Muscle of leg (tissue), 16 donors: ENCODE measurements at places on chromosomes 11 and 22.

GRCh38 chr22:26845021-26845743 lies 187.8 kb downstream of the MIAT start:
- H3K4me1 ChIP-seq: peaks cover 10% of the 10 kb centered on the region
- H3K4me3 ChIP-seq: no peak overlapping the region
- H3K27ac ChIP-seq: no peak overlapping the region

DNA sequence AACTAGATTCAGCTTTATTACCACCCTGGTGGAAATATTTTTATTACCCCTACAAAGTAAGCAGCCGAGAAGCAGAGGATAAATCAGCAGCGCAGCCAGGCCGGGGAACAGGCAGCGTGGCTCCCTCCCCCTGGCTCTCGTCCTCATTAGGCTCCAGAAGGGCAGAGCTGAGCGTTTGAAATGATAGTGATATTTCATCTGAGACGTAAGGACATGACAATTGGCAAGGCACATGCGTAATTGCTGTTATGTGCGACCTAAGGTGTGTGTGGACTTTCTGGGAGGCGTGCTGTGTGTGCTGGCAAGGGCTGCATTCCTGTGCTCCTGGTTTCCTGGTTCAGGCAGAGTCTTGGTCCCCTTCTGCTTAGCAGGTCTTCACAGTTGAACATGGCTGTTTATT lies 247.8 kb downstream of the TBC1D22A start:
- H3K27me3 ChIP-seq: no peaks in the 10 kb centered on the region
- H3K36me3 ChIP-seq: peaks cover 4% of the 10 kb centered on the region
- peaks cover 2% of the 10 kb centered on the region for H3K4me1 ChIP-seq
- no peak overlapping the region for H3K27ac ChIP-seq
- no peak for DNase-seq
- no peak overlapping the region for H3K4me3 ChIP-seq

GRCh38 chr22:35460688-35461087 lies 60.7 kb downstream of the MCM5 start:
- DNase-seq: no peak
- H3K4me3 ChIP-seq: no peak overlapping the region
- H3K27ac ChIP-seq: no peak overlapping the region
- no peaks in the 10 kb centered on the region for H3K27me3 ChIP-seq
- H3K4me1 ChIP-seq: no peaks in the 10 kb centered on the region

DNA sequence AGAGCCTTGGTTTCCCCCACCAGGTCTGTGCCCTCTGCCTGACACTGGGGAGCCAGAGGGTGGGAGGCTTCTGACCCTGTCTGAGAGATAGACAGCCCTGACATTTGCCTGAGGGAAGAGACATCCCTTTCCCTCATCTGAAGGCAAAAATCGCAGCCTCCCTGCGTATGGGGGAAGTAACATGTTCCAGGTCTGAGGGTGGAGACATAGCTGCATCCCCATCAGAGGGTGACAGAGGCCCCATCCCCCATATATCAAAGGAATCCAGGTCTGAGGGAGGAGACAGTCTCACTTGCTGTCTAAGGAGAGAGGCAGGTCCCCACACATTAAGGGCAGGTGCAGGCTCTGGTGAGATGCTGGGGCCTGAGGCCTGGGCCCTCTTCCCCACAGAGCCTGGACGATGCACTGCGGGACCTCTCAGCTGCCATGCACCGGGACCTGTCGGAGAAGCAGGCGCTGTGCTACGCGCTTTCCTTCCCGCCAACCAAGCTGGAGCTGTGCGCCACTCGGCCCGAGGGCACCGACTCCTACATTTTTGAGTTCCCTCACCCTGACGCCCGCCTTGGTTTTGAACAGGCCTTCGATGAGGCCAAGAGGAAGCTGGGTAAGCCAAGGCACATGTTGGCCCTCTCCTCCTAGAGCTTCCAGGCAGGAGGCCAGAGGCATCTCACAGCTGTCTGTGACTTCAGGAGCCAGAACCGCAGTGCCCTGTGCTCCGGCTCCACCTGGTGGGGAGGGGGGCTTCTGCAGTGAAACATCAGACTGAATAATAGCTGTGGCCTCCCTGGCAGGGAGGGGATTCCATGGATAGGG lies 16.1 kb upstream of the RELT start:
- DNase-seq: peak; percentile 66
- peak overlapping the region; percentile 13 for H3K27ac ChIP-seq
- no peak overlapping the region for H3K4me3 ChIP-seq
- H3K27me3 ChIP-seq: no peaks in the 10 kb centered on the region
- H3K36me3 ChIP-seq: peaks cover 89% of the 10 kb centered on the region

GRCh38 chr11:45209891-45210699 lies 63.7 kb downstream of the PRDM11 start:
- no peaks in the 10 kb centered on the region for H3K27me3 ChIP-seq
- peak overlapping the region; percentile 3 for H3K4me3 ChIP-seq
- DNase-seq: peak; percentile 99
- peaks cover 56% of the 10 kb centered on the region for H3K36me3 ChIP-seq
- H3K4me1 ChIP-seq: peaks cover 57% of the 10 kb centered on the region

DNA sequence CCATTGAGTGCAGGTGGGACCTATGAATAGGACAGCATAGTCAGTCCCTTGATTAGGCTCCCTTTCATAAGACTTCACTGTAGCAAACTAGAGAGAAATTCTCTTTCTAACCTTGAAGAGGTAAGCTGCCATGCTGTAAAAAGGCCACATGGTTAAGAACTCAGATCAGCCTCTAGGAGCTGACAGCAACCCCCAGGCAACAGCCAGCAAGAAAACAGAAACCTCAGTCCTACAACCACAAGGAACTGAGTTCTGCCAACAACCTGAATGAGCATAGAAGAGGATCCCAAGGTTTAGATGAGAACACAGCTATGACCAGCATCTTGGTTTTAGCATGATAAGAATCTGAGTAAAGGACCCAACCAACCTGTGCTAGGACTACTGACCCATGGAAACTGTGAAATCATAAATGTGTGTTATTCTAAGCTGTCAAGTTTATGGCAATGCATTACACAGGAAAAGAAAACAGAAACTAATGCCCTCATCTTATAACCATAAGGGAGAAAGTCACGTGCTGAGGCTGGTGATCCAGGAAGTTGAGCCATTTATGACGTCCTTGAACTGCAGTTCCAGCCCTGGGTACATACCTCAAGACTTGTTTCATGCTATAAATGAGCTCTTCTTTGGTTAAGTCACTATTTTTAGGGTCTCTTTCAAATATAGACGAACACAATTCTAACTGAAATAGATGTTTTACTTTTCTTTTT lies 43.3 kb downstream of the RAB38 start:
- H3K27me3 ChIP-seq: no peaks in the 10 kb centered on the region
- H3K36me3 ChIP-seq: no peaks in the 10 kb centered on the region
- H3K4me1 ChIP-seq: no peaks in the 10 kb centered on the region

- H3K27me3 ChIP-seq: no peaks in the 10 kb centered on the region
- H3K4me1 ChIP-seq: no peaks in the 10 kb centered on the region
- peak; percentile 29 for DNase-seq
- H3K27ac ChIP-seq: no peak overlapping the region
- H3K4me3 ChIP-seq: no peak overlapping the region
- no peaks in the 10 kb centered on the region for H3K36me3 ChIP-seq
Observed at GRCh38 chr11:83410605-83411565, 124.7 kb upstream of the CCDC90B start.

- H3K27me3 ChIP-seq: no peaks in the 10 kb centered on the region
- H3K27ac ChIP-seq: no peak overlapping the region
- DNase-seq: peak; percentile 46
- H3K36me3 ChIP-seq: no peaks in the 10 kb centered on the region
- peaks cover 7% of the 10 kb centered on the region for H3K4me1 ChIP-seq
Observed at GRCh38 chr11:82906236-82906635, 4.7 kb downstream of the DDIAS start.

GRCh38 chr11:21861314-21861713 lies 331.6 kb upstream of the ANO5 start:
- no peak overlapping the region for H3K27ac ChIP-seq
- DNase-seq: no peak
- no peaks in the 10 kb centered on the region for H3K36me3 ChIP-seq
- no peaks in the 10 kb centered on the region for H3K27me3 ChIP-seq
- no peaks in the 10 kb centered on the region for H3K4me1 ChIP-seq
- no peak overlapping the region for H3K4me3 ChIP-seq

DNA sequence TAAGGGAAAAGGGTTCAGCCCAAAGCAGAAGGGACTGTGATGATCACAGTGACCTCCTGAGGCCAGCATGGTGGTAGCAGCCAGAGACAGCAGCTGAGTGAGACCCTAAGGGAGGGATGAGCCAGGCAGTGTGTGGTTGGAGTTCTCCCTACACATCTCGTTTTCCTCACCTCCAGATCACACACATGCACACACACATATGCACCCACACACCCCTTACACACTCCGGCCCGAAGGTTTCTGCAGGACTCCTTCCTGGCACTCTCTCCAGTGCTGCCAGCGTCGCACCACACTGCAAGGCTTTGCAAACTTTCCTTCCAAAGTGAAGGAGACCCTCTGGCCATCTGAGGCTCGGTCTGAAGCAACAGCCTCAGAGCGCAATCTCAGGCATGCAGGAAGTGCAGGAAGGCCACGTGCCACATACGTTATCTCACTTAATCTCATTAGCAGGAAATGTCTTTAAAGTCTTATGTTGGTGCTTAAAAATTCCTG lies 26.9 kb upstream of the TP53I11 start:
- H3K4me3 ChIP-seq: no peak overlapping the region
- H3K4me1 ChIP-seq: peaks cover 32% of the 10 kb centered on the region
- peak overlapping the region; percentile 77 for H3K27ac ChIP-seq
- DNase-seq: no peak
- H3K27me3 ChIP-seq: peaks cover 2% of the 10 kb centered on the region

GRCh38 chr11:47470671-47471070 lies 21.7 kb upstream of the RAPSN start:
- no peaks in the 10 kb centered on the region for H3K27me3 ChIP-seq
- H3K27ac ChIP-seq: no peak overlapping the region
- peaks cover 13% of the 10 kb centered on the region for H3K4me1 ChIP-seq
- DNase-seq: no peak

DNA sequence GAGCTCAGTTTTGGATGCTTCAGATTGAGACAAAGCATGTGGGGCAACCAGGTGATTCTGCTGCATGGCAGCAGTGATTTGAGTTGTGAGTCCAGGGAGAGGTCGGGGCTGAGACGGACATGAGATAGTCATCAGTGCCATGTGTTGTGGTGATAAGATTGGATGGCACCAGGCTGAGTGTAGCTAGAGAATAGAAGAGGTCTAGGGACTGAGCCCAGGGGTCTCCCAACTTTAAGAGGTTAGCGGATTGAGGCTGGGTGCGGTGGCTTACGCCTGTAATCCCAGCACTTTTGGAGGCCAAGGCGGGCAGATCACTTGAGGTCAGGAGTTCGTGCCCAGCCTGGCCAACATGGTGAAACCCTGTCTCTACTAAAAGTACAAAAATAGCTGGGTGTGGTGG lies 6.3 kb upstream of the CTSD start:
- H3K36me3 ChIP-seq: no peaks in the 10 kb centered on the region
- H3K27me3 ChIP-seq: peaks cover 6% of the 10 kb centered on the region
- H3K27ac ChIP-seq: no peak overlapping the region
- H3K4me3 ChIP-seq: no peak overlapping the region
- DNase-seq: no peak

GRCh38 chr22:31496007-31496734 lies at the start of gene SFI1:
TSS of gene SFI1 (plus strand) at chr22:31496536. CDS start at chr22:31508285, 11,749 bp downstream.
- H3K36me3 ChIP-seq: peaks cover 3% of the 10 kb centered on the region
- peaks cover 9% of the 10 kb centered on the region for H3K4me1 ChIP-seq
- no peaks in the 10 kb centered on the region for H3K27me3 ChIP-seq
- H3K27ac ChIP-seq: peak within 1 kb of the TSS; percentile 79
